ENCODE measurements at places on chromosomes 4 and X. TPM values are rescaled to one million over a fixed set of nuclear protein-coding genes. Genes with fewer than 3 reads are reported as not detected.

DNA sequence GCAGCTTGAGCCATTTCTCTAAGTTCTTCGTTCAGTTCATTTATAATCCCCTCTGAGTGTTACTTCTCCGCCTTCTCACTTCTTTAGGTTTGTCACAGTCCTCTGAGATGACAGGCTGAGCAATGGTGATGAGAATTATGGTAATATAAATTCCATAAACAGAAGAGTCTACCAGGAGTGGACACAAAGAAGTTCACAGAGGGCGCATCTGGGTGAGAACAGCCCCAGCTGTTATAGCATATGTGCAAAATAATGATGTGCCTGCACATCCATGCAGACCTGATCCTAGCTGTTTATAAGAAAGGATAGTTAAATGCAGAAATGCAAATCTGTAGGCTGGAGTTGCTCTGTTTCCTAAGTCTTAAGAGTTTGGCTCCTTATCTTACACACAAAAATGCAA is 377.5 kb downstream of the KCNIP4 start:
- H3K27ac ChIP-seq: no peak overlapping the region
- no peak overlapping the region for H3K4me3 ChIP-seq
- DNase-seq: no peak
- no peaks in the 10 kb centered on the region for H3K27me3 ChIP-seq
- H3K4me1 ChIP-seq: no peaks in the 10 kb centered on the region
- H3K36me3 ChIP-seq: no peaks in the 10 kb centered on the region

DNA sequence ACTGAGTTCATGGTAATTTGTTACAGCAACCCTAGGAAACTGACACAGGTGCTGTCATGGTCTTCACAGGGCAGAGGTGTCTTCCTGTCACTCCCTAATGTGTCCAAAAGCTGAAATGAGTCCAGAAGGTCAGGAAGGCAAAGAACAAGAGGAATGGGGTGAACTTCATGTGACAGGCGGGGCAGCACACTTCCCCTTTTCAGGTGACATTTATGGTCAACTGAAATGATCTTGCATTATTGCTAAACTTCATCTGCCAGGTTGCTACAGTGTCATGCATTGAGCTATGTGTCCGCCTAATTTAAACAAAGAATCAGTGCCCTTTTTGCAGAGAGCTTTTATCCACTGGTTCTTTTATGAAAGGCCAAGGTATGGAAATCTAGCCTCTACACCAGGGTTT is 15.9 kb upstream of the CCDC149 start:
- H3K27ac ChIP-seq: no peak overlapping the region
- no peaks in the 10 kb centered on the region for H3K27me3 ChIP-seq
- DNase-seq: no peak
- no peaks in the 10 kb centered on the region for H3K36me3 ChIP-seq

DNA sequence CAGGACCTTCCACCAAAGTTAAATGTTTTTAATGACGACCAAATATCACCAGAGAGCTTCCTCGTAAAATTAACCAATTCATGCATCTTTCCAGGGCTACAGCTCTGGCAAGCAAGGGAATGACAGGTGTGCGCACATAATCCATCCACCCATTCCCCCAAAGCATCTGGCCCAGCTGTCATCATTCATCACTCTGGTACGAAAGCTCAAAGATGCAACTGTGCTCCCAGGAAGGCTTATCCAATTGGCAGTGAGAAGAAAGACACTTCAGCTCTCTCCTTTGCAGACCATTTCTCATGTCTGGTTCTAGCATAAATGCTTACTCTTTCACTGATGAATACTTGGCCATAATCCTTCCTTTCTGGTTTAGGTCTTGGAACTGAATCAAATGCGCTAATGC is 139.2 kb downstream of the NSUN7 start:
- H3K27me3 ChIP-seq: no peaks in the 10 kb centered on the region
- peak overlapping the region; percentile 78 for H3K27ac ChIP-seq
- no peaks in the 10 kb centered on the region for H3K4me1 ChIP-seq
- no peak for DNase-seq

Gene MRPS18C
- 13.8 TPM for total RNA-seq
